EL (cell line): ENCODE measurements at places on chromosomes 13 and 19.

DNA sequence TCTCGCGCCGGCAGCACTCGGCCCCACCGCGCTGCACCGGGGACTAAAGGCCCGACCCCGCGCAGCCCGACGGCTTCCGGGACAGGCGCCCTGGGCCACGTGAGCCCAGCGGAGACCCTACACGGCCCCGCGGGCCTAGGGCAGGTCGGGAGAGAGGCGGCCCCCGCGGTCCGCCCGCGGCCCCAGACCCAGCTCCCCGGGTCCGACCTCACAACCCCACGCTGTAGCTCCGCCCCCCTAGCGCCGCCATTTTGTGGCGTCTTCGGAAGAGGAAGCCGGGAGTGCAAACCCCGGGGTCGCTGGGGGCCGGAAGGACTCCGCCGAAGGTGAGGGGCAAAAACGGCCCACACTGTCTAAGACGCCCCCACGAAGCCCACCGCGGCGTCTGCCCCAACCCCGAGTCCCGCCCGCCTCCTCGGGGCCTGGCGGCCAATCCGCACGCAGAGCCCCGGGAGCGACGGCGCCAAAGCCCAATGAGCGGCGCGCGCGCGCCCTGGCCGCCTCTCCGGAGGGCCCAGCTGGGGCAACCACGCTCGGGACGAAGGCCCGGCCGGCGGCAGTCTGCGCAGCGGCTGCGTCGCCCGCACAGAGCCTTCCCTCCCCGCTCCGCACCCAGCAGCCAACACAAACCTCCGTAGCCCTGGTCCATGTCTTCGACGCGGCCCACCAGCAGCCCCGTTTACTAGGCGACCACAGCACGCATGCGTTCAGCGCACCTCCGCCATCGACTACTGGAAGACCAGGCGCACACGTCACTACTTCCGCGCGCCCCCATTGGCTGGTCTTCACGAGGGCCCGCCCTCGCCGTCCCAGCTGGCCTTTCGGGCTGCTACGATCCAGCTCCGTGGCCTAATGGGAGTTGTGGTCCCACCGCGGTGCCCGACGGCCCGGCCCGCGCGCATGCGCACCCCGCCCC is at the start of gene AKAP8:
Gene AKAP8 (minus strand): TSS at position 705 of the 916 bp plus-strand sequence. CDS start 56 bp downstream, at position 649.
- peak; percentile 99 for DNase-seq

DNA sequence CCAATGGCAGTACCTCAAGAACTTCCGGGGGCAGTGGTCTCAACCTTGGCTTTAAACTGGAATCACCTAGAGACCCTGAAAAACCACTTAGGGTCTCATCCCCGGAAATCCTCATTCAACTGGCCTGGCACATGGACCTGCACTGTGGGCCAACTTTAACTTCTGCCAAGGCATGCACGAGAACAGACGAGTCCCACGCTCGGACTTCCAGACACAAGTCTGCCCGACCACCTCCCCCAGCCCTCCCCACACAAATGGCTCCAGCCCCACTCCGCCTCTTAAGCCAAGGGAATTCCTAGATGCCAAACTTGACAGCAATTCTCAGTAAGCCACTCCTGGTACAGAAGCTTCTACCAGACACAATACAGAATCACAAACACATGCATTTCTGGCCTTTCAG is 114.0 kb downstream of the STK24 start:
- no peak for DNase-seq

- DNase-seq: no peak
Observed at GRCh38 chr19:31648347-31648746, 299.1 kb upstream of the TSHZ3 start.

DNA sequence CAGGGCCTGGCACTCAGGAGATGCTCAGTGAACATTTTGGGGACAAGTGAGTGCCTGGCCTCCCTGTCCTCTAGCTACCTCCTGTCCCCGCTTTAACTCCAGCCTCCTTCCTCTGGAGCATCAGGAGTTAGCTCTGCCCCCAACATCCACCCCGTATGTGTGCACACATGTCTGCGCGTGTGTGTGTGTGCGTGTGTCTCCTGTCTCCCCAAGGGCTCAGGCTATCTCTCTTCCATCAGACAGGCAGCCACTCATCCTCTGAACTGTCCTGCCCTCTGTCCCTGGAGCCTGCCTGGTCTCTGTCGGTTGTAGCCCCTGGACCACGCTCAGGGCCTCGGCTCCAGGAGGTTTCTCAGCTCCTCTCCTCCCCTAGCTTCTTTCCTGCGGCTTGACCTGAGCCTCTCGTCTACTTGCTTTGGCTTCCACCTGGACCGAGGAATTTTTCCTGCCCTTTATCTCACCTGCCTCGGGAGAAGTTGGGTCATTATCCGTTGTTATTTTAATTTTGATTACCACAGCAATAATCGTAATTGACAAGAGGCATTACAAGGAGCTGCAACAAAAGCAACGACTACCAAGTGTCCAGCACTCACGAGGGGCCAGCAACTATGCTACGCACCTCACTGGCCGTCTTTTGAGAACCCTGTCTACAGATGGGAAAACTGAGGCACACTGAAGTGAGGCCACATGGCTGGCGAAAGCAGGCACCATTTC is 32.0 kb upstream of the ASF1B start:
- DNase-seq: no peak

- DNase-seq: no peak
Observed at GRCh38 chr13:94880463-94880862, 168.1 kb upstream of the SOX21 start.

- no peak for DNase-seq
Observed at GRCh38 chr19:3554254-3555083, 2.9 kb downstream of the MFSD12 start.

GRCh38 chr19:34180709-34181108 is 8.4 kb downstream of the LSM14A start:
- no peak for DNase-seq

DNA sequence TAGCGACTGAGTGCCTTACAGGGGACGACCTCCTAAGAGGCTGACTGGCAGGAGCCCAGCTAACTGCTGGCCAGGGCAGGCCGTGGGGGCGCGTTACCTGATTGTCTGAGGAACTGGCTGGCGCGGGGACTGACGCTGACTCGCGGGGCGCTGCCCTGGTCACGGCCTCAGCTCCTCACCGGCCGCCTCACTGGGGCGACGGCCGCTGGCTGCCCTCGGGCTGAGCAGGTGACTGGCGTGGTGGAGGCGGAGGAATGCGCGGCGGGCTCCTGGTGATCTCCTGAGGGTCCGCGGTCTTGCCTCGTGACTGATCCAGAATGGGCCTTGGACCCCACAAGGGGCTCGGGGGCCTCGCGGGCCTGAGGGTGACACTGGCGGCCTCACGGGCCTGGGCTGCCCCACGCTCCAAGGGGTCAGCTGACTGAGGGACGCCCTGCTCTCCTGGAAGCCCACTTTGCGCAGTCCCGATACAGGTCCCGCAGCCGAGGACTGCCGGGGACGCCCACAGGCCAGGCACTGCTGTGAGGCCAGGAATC is 39.3 kb downstream of the SIGLEC7 start:
- DNase-seq: no peak

DNA sequence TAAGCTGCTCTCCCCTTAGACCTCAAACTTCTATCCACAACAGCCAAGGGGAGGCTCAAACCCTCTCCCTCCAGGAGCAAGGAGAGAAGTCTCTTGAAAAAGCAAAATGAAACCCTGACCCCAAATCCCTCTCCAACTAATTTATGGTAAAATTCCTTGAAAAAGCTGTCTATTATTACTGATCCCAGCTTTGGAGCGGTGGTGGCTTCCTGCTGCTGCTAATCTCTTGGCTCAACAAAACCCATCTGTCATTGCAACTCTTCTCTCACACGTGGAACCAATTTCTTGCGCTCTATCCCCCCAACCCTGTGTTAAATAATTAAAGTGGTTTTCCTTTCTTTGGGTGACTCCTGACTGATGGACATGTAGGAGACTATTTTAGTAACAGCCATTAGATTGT is 64.1 kb upstream of the OXGR1 start:
- DNase-seq: no peak

DNA sequence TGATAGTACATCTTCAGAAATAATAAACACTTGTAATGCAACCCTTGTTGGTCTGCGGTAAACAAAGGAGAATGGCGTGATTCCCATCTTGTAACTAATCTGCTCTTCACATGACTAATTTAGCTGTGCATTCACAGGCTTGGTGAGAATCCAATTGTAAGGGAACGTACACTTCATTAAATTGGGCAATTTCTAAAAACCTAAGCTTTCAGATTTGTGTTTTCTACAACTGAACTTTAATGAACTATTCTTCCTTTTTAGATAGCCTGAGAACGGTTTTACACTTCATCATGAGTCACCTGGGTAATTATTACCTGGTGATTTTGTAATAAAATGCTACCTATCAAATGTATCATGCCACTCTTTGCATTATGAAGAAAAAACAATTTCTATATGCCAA is 306.9 kb downstream of the KLF5 start:
- DNase-seq: no peak

DNA sequence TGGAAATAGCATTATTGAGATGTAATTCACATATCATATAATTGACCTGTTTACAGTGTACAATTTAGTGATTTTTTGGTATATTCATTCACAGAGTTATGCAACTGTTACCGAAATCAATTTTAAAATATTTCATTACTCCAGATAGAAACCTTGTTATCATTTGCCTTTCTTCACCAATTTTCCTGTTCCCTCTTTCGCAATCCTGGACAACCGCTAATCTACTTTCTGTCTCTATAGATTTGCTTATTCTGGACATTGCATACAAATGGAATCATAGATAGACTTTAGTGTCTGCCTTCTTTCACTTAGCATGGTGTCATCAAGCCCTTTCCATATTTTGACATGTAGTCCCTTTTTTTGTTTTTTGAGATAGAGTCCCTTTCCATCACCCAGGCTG is 19.2 kb downstream of the MAB21L1 start:
- DNase-seq: no peak

GRCh38 chr19:48987323-48987722 is 5.8 kb downstream of the GYS1 start:
- DNase-seq: no peak

GRCh38 chr13:73556902-73557301 is 498.1 kb downstream of the KLF5 start:
- peak; percentile 2 for DNase-seq

- DNase-seq: no peak
Observed at GRCh38 chr19:17001603-17002183, 24.9 kb downstream of the CPAMD8 start.

GRCh38 chr13:44605275-44605674 is 29.1 kb upstream of the TSC22D1 start:
- no peak for DNase-seq

DNA sequence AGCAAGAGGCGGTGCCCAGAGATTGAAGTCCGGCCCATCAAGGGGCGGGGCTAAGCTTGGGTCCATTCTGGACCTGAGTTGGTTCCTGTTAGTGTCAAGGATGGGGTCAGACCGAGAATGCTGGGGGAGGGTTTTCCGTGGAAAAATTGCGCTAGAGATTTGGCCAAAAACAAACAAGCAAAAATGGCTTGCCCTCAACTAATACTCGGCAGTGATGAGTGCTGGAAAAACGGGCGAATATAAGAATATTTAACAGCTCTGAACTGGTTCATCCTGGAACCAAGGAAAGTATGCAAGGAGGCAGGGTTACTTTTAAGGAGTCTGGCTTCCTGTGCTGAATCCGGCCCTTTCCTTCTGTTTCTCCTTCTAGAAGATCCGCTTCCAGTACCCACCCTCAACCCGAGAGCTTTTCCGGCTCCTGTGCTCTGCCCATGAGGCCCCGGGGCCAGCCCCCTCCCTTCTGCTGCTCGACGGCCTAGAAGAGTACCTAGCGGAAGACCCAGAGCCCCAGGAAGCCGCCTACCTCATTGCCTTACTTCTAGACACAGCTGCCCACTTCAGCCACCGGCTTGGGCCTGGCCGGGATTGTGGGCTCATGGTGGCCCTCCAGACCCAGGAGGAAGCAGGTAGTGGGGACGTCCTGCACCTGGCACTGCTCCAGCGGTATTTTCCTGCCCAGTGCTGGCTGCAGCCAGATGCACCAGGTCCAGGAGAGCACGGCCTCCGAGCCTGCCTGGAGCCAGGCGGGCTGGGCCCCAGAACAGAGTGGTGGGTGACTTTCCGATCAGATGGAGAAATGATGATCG is 880 bp downstream of the SWSAP1 start:
- no peak for DNase-seq

DNA sequence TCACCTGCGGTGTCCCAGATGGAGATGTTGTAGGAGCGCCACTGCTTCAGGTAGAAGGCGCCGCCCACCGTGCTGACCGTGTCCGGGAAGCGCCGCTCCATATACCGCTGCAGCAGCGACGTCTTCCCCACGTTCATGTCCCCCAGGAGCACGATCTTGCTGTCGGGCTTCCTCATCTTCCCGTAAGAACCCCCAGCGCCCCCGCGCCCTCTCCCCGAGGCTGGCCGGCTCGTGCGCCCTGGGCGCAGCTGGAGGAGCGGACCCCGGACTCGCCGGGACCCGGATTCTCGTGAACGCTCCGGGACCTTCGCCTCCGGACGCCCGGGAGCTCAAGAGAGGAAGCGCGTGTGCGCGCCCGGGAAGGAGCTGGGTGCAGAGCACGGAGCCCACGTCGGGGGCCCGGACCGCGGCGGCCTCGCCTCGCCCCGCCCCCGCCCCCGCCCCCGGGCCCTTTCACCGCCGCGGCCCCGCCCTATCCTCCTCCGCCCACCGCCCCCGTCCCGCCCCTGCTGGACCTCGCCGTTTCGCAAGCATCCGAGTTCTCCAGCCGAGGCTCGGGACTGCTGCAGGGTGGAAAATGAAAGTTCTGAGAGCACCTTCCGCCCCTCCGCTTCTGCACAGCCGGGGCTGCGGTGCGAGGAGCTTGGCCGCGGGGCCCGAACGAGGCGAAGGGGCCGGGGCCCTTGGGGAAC is at the start of gene RAB20:
Gene RAB20 (minus strand): TSS at position 379 of the 692 bp plus-strand sequence. CDS start 203 bp downstream, at position 176.
- peak; percentile 89 for DNase-seq

GRCh38 chr13:102286326-102286725 is 115.5 kb downstream of the FGF14 start:
- peak; percentile 60 for DNase-seq

DNA sequence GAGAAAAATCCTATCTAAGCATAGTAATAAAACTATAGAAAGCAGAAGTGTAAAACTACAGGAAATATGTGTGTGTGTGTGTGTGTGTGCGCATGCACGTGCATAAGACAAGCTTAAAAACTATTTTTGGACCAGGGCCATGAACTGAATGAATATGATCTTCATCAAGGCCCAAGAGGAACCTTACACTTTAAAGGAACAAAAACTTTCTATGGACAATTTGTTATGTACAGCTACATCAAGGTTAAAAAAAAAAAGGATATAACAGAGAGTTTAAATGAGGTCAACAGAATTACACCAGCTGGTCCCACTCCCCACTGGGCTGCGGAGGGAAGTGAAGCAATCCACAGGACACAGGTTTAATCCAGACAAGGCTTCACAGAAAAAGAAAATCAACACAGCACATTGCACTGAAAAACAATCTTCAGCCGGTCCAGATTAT is 151.1 kb downstream of the LHFPL6 start:
- DNase-seq: no peak

GRCh38 chr19:36054733-36055686 is at the start of gene WDR62:
WDR62 (plus strand) TSS chr19:36054897; CDS start chr19:36054972, 75 bp downstream.
- peak; percentile 94 for DNase-seq

- no peak for DNase-seq
Observed at GRCh38 chr19:38267761-38268483, 3.5 kb downstream of the SPINT2 start.

- DNase-seq: no peak
Observed at GRCh38 chr13:99908140-99908803, 63.3 kb downstream of the ZIC5 start.

GRCh38 chr13:100490692-100491091 is 97.9 kb downstream of the GGACT start:
- no peak for DNase-seq

- no peak for DNase-seq
Observed at GRCh38 chr13:48220592-48220980, 12.4 kb upstream of the ITM2B start.

GRCh38 chr19:17333611-17334413 is 843 bp downstream of the ANO8 start:
- DNase-seq: peak; percentile 87
